CD8-positive, alpha-beta memory T cell (primary cell): ENCODE measurements at places on chromosomes 11 and 22.

DNA sequence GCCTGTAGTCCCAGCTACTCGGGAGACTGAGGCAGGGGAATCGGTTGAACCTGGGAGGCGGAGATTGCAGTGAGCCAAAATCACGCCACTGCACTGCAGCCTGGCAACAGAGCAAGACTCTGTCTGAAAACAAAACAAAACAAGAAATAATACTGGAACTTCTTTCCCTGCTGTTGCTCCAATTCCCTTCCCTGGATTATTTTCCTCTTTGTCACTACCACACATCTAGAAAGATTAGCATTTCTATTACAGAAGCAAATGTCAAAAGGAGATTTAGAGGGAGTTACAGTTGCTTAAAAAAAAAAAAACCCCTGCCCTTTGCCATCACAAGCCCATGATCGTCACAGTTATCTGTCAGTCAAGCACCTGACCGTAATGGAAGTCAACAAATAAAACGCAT is 17.7 kb upstream of the SCGB1D1 start:
- DNase-seq: no peak

- peak; percentile 74 for DNase-seq
Observed at GRCh38 chr11:61733120-61733978, 19.1 kb upstream of the MYRF start.

GRCh38 chr11:506995-507726 is at the start of gene RNH1:
TSS of gene RNH1 (minus strand) at chr11:507242. CDS start at chr11:502162, 5,080 bp downstream.
- DNase-seq: peak; percentile 96

- no peak for DNase-seq
Observed at GRCh38 chr11:103729617-103730016, 306.8 kb upstream of the DDI1 start.

GRCh38 chr11:102360681-102361080 is 13.7 kb downstream of the BIRC2 start:
- no peak for DNase-seq

GRCh38 chr11:113906516-113906915 is 1.9 kb downstream of the HTR3B start:
- DNase-seq: no peak

DNA sequence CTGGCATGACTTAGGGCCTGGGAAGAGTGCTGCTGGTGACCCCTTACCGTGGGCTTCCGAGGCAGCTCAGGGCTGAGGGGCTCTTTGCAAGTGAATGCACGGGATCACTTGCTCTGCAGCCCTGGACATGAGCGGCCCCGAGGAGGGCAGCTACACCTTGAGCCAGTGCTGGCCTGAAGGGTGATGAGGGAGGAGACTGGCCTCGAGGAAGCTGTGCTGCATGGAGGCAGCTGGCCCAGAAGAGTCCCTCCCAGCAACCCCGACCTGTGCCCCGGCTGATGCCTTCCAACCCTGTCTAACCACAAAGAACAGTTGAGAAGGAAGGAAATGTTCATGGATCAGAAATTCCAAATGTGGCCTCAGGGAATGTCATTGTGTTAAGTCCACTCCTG is 45.2 kb downstream of the TBX1 start:
- DNase-seq: no peak

DNA sequence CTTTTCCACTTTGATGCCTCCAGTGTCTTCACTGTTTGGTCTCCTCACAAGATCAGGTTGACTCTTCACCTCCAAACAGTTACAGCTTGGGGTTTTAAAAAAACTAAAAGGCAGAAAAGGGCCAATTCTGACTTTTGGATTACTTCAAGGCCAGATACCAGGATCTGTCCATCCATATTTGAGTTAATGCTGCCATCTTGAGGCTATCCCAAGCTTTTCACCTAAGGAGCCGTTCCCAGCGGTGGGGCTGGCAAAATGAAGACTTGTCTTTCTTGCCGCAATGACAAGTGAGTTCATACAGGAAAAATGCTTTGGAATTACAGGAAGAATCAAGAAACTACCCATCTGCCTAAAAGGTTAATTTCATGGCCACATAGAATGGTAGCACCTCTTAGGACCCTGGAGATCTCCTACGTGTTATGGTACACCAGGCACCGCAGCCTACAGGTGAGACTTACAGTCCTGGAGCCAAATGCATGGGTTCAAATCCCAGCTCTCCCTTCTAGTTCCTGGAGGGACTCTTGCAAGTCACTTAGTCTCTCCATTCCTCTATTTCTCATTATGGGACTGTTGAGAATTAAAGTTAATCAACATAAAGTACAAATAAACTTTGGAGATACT is 6.0 kb upstream of the OR5B21 start:
- DNase-seq: no peak

DNA sequence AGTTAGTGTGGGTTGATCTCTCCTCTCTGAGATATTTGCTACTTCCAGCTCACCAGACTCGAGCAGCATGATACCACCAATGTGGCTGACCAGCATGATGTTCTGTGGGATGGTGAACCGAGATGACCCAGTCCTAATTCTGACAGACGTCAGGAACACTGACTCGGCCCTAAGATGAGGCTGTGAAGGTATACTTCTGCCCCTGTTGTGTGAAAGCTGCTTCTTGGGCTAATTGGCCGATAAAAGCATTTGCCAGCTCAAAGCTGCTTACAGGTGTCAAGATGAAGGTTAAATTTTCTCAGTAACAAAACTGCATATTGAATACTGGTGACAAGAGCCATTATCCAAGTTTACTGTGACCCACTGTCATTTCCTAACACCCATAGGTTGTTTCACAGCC is 151.4 kb downstream of the BRD1 start:
- DNase-seq: no peak

DNA sequence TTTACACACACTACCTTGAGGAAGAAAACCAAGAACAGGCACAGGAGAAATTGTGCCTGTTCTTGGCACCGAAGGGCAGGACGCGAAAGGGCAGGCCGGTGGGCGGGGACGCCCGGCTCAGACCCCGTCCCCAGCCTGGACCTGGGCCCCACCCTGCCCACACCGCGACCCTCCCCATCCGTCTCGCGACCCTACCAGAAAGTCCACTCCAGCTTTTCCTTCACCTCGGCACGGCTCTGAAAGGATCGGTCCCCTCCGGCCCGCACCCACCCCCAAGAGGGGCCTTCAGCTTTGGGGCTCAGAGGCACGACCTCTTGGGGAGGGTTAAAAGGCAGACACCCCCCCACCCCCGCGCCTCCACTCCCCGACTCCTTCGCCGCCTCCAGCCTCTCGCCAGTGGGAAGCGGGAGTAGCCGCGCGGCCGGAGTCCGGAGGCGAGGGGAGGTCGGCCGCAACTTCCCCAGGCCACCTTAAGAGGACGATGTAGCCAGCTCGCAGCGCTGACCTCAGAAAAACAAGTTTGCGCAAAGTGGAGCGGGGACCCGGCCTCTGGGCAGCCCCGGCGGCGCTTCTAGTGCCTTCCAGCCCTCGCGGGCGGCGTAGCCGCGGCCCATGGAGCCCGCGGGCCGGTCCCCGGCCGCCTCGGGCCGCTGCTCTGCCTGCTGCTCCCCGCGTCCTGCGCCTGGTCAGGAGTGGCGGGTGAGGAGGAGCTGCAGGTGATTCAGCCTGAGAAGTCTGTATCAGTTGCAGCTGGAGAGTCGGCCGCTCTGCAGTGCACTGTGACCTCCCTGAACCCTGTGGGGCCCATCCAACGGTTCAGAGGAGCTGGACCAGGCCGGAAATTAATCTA is 4.4 kb downstream of the SEC14L6 start:
- no peak for DNase-seq

DNA sequence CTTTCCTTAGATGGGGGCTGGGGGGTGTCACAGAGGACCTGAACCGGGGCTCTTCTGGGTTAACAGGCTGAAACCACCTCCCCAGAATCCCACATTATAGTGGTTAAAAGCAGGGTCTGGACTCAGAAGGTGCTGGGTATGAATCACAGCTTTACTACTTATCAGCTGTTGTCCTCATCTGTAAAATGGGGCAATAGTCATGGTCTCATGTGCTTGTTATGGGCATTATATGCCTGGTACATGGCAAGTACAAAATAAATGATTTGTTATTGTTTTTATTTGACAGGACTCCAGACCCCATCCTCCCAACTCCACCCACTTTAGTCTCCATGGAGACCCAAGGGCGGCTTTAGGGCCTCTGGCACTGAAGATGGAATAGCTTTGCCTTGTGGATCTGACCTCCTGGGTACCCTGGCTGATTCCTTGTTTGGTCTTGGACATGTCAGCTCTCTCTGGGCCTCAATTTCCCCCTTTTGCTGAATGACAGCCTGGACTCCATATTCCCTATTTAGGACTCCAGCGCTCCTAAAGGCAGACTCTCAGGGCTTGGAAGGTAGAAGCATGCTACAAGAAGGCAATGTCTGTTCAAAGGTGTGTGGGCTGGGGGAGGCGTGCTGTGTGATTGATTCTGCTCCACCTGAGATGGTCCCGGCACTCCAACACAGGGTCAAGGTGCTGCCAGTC is 812 bp upstream of the SMTN start:
- no peak for DNase-seq

DNA sequence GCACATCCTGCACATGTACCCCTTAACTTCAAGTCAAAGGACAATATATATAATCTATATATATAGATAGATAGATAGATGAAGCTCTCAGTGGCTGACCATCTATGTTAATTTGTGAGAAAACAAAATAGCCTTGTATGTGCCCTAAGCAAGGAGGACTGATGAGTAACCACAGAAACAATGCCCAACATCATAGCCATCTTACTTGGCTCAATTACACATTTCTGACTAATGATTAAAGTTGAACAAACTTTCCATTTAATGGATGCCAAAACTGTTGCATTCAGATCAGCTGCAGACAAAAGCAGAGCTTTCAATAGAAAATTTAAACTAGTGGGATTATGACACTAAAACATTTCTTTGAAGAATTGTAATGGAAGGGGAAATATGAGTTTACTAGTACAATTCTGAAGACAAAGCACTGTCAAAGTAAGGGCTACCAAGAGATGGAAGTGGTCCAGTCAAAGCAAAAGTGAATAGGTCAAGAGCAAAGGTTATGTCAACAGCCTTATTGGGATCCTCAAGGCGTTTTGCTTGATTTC is 1188.2 kb upstream of the RAG2 start:
- no peak for DNase-seq

DNA sequence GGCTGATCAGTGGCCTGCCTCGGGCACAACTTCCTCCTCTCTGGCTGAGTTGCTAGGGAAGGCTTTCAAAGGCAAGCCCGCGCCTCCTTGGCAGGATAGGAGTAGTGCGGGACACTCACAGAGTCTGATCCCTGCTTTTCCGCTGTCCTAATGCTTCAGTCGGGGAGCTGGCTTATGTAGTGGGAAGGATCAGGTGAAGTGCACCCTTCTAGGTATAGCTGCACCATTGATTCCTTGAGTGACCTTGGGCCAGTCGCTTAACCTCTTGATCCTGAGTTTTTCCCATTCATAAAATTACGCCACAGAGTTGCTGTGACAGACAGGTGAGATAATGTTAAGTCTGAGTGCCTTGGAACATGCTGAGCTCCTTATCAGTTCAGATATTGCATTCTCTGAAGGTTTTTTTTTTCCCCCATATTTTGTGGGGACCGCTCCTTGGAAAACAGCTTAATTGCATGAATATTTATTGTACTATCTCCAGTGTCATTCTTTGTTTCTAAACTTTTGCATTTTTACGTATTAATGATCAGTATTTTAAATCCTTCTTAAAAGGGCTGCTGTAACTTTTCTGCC is 961 bp downstream of the IPO7 start:
- DNase-seq: no peak

GRCh38 chr11:80562523-80563125 is 1121.8 kb upstream of the TENM4 start:
- no peak for DNase-seq

DNA sequence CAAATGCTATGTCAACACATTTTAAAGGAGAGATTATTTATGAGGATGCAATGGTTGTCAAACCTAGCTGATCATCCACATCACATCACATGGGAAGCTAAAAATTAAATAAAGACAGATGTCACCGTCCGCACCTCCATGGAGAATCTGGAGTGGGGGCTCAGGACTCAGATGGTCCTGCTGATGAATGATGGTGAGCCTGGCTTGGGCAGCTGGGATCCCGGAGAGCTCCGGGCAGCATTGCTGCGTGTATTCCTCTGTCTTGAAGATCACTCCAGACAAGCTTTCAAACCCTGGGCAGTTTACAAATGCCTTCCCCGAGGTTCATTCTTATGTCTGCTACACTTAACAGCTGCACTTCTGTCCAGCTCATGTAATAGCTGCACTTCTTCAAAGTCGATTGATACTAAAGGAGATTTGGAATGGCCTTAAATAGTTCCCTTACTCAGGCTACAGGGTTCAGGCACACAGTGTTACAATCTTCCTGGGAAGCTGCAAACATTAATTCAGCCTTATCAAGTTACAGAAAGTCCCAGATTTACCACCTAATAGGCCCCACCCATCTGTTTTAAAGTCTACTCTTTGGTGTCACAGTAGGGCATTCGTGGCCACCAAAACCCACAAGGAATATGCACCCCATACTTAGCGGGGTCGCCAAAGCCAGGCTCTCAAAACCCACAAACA is 34.7 kb upstream of the CSNK2A3 start:
- no peak for DNase-seq

DNA sequence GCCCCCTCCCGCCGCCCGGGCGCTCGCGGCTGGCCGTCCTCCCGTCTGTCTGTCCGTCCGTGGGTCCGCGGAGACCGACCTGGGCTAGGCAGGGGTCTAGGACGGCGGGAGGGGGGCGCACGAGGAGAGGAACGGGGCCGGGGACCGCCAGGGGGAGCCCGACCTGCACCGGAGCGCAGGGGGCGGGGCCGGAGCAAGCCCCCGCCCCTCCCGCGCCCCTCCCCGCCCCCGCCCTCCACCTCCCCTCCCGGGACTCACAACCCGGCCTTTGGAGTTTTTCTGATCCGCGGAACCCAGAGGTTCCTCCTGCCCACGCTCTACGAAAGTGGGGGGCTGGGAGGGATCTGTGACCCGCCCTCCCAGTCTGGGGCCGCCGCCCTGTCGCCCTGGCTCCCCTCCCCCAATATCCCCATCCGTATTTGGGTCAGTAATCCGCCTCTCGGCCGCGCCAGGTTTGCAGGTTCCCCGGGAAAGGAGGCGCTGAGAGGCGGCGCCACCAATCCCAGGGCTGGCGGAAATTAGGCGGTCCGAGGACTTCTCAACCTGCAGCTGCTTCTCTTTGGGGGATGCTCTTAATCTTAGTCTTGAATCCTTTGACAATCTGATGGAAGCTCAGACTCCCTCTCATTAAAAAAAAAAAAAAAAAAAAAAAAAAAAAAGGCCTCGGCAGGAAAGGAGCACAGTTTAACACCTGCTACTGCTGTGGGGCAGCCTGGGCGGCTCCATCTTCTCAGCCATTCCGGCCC is 925 bp upstream of the KCNJ11 start:
- DNase-seq: peak; percentile 80
